ENCODE measurements at places on chromosomes 2 and 18. TPM values are rescaled to one million over a fixed set of nuclear protein-coding genes. Genes with fewer than 3 reads are reported as not detected.

Gene TMEM163
- 0.39 TPM for total RNA-seq

- no peak for DNase-seq
These were observed 21.2 kb upstream of the DARS1 start for GRCh38 chr2:136006658-136007057.

GRCh38 chr2:187988348-187988747, 303.3 kb upstream of the GULP1 start:
- no peak for DNase-seq

GRCh38 chr18:22827741-22828140, 105.4 kb upstream of the RBBP8 start:
- DNase-seq, result no peak

- DNase-seq, result no peak
These were observed 437.4 kb upstream of the CDH19 start for GRCh38 chr18:67041334-67041733.

Gene LYPD6B
- not detected for total RNA-seq

DNA sequence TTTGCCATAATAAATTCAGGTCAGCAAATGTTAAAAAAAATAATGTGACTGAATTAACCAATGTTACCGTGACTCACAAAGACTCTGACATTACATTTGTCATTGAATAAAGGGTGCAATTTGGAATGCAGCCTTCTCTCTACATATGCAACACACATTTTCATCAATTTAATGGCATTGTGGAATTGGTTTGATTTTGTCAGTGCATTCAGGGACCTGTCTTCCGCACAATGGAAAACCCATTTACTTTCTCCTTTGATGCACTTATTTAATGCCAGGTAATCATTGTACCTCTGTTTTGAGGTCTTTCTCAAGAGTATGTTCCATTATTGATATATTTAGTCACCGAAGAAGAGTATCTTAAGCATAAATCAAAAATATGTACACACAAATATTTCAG, 1099.3 kb downstream of the SOCS6 start:
- DNase-seq, result no peak

GRCh38 chr2:46074501-46074900, 222.7 kb upstream of the EPAS1 start:
- no peak for DNase-seq

- DNase-seq, result no peak
These were observed 48.7 kb upstream of the FAHD2A start for GRCh38 chr2:95353613-95354468.

GRCh38 chr2:166092889-166093288, 34.9 kb downstream of the SCN1A start:
- DNase-seq, result no peak

GRCh38 chr18:27185025-27185763, at the start of gene CHST9:
Gene CHST9, minus strand, starts transcription at chr18:27185308. Its CDS starts 42,499 bp downstream, at chr18:27142809.
- DNase-seq, result no peak

DNA sequence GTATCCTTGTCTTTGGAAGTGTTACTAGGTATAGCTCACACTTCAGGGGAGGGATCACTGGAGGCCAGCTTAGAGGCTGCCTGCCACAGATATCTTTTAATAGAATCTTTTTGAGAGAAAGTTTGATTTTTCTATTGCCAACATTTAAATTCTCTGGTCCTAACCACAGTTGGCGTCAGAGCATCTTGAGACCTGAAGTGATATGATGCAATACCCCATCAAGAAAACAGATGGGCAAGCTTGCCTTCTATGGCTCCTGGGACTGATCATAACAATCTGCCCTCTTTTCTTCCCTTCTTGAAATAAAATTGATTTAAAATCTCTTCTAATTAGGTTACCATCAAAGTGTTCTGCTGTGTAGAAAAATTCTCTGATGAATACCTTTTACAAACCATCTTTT, 105.5 kb upstream of the ACKR3 start:
- DNase-seq, result no peak

DNA sequence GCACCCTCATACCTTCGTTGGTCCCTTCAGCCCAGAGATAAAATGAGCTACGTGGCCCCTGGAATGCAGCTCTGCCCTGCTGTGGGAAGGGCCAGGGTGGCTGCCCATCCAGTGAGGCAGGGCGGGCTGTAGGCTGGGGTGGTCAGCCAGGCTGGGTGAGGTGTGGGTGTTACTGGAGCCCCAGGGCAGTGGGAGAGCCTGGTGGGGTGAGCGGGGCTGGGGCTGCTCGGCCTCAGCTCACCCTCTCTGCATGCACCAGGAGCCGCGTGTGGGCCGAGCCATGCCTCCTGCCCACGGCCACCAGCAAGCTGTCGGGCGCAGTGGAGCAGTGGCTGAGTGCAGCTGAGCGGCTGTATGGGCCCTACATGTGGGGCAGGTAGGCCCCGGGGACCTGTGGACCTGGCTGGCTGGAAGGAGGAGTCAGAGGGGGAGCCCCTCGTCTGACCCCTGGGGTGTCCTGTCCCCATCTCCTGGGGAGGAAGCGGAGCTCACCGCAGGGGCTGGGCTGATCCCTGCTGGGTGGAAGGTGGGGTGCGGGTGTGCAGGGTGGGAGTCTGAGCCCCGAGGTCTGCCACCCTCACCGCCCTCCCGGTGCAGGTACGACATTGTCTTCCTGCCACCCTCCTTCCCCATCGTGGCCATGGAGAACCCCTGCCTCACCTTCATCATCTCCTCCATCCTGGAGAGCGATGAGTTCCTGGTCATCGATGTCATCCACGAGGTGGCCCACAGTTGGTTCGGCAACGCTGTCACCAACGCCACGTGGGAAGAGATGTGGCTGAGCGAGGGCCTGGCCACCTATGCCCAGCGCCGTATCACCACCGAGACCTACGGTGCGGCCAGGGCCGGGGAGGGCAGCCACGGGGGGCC, 5.5 kb downstream of the RNPEPL1 start:
- no peak for DNase-seq

GRCh38 chr2:19753314-19753713, 148.5 kb downstream of the TTC32 start:
- DNase-seq, result no peak

Gene GCG
- not detected for total RNA-seq

Gene HOXD12
- total RNA-seq, result not detected

Gene TRAPPC8
- 62.7 TPM for total RNA-seq

- DNase-seq, result no peak
These were observed at the start of gene SYT4 for GRCh38 chr18:43277164-43277600. Gene SYT4, minus strand, starts transcription at chr18:43277490. Its CDS starts 209 bp downstream, at chr18:43277281.

- no peak for DNase-seq
These were observed 97.9 kb downstream of the ATL2 start for GRCh38 chr2:38279201-38279600.

GRCh38 chr2:39179974-39180960, 59.4 kb upstream of the SOS1 start:
- no peak for DNase-seq

GRCh38 chr2:209388446-209389037, 35.3 kb upstream of the MAP2 start:
- no peak for DNase-seq

- DNase-seq, result no peak
These were observed 14.8 kb upstream of the BCL2L11 start for GRCh38 chr2:111105926-111106325.

DNA sequence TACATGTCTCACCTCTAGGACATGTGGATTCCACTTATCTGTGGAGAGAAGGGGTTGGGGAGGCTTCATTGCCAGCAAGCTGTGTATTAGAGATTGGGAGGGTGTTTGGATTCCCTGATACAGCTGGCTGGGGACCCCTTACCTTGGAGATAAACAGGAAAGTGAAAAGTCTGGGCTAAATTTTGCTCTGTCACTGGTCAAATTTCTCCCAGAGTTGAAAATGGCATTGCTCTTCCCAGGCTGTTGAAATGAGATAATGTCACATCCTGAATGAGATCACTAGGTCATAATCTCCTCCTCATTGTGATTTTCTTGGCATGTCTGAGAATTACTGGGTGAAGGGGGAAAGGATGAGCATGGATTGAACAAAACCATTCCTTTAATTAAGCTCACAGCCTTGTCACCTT, 265.0 kb upstream of the PARD3B start:
- no peak for DNase-seq

Gene FAP
- not detected for total RNA-seq

GRCh38 chr2:197869501-197870111, 65.2 kb downstream of the PLCL1 start:
- DNase-seq, result peak; percentile 89

GRCh38 chr2:605674-606608, 71.3 kb downstream of the TMEM18 start:
- DNase-seq, result no peak

GRCh38 chr2:103396152-103396551, 634.3 kb downstream of the TMEM182 start:
- no peak for DNase-seq

DNA sequence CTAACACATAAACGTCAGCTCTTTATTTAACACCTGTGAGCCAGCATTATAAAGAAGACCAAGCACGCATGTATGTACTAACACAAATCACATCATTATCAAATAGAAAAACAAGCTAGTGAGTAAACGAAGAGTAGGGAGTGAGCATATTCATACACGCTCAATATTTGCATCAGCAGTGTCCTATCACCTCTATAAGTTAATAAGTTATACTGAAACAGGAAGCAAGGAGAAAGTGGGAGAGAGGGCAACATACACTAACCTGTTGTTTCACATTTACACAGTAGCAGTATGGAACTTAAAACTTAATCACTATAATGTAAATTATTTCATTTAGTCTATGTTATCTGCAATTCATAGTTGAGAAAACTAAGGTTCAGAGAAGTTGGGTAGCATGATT, 321.5 kb upstream of the TANK start:
- no peak for DNase-seq

- no peak for DNase-seq
These were observed 16.7 kb upstream of the SFXN5 start for GRCh38 chr2:73088211-73088610.

DNA sequence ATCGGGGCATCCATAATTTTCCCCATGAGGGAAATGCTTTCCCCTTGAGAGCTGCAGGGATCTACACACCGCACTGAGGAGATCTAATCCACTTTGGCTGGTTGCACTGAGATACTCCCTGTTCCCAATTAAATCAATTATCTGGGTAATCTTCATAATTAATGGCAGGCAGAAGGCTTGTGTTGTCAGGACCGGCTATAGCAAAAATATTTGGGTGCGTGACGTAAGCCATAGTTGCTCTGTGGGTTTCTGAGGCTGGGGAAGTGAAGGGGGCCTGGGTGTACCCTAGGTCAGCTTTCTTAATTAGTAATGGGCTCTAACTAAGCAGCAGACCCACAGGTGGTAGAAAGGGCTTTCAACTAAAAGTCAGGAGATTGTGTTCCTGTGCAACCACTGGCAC, 62.8 kb upstream of the UPP2 start:
- DNase-seq, result no peak

DNA sequence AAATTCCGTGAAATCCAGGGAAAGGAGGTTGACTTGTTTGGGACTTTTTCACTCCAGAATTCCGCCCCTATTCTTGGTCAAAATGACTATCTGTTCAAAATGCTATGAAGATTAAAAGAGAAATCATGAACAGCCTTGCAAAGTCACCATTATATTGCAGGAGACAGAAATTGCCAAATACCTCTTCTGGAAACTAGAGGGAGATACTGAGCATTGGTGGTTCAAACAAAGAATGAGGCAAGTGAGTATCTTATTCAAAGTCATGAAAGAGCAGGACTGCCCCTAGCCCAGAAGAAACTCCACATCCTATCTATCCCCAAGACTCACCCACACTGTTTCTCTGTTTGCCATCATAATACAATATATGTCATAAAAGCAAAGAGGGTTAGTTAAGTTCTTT, 862.3 kb upstream of the POU3F3 start:
- no peak for DNase-seq

Gene ACADL
- not detected for total RNA-seq

- no peak for DNase-seq
These were observed 921.0 kb upstream of the SLC39A10 start for GRCh38 chr2:194735837-194736542.

- no peak for DNase-seq
These were observed 332.6 kb upstream of the SALL3 start for GRCh38 chr18:78647018-78647417.
